ENCODE measurements at places on chromosomes 6 and 20.

- DNase-seq, result no peak
These were observed 155.6 kb downstream of the ZFP64 start for GRCh38 chr20:52035977-52036376.

DNA sequence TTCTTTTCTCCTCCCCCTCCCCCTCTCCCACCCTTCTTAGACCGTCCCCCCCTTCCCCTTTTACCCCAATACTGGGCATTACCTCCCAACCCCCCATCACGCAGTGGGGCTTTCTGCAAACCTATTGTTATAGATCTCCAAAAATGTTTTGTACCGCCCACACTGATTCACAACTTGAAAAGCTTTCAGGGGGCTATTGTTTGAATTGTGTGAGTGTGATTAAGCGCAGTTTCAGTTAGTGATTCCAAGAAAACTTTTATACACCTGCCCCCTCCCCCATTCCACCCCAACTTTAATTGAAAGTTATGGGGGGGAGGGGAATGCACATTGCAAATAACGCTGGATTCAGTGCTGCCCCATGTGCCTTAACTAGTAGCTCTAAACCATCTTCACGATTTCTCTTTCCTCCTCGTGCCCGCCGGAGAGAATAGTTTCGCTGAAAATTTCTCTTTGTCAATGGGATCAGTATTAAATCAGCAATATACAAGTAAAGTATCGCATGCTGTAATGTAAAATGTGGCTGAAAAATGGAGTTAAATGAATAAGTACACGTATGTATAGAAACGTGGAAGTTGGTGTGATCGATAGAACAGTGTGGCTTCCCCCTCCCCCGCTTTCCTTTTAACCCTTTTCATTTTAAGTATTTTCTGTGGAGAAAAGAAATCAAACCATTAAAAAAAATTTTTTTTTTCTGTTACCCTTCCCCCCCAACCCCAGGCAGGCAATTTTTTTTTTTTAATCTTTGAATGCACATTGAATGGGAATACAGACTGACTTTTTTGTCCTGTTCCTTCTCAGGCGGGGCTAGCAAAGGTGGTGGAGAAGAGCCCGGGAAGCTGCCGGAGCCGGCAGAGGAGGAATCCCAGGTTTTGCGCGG is 632 bp downstream of the LIN28B start:
- DNase-seq, result no peak

DNA sequence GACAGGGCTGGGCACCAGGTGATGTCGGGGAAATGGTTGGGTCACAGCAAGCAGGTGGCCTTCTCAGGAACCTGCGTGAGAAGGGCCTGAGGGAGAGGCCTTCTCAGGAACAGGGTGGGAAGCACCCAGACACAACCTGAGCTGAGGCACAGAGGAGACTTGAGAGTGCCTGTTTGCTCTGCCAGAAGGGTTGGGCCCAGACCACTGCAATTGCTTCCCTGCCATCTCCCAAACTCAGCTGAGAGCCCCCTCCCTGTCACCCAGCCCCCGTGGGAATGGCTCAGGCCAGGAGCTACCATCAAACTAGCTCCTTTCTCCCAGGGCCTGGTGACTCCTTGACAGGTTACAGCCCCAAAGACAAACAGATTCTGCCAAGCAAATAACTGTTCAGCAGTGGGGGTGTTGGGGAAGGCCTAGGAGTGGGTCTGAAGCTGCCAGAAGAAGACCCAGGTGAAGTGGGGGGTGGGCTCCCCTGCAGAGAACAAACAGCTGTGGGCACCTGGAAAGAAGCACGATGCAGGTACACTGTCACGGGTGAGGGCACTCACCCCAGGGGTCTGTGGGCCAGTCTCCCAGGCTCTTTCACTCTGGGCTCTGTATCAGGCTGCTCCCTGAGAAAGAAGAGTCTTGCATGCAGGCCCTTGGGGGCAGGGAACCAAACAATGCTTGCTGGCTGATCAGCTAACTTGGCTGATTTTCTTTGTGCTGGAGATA is 30.4 kb upstream of the SPDEF start:
- DNase-seq, result no peak

DNA sequence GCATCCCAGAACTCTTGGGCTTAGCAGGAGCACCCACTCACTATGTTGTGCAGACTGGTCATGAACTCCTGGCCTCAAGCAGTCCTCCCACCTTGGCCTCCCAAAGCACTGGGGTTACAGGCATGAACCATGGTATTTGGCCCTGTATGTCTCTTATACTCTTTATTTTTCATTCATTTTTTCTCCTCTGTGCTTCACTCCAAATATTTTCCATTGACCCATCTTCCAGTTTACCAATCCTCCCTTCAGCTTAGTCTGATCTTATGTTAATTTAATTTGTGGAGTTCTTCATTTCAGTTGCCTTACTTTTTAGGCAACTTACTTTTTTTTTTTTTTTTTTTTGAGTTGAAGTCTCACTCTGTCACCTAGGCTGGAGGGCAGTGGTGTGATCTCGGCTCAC is 79.5 kb downstream of the EZR start:
- DNase-seq, result no peak

DNA sequence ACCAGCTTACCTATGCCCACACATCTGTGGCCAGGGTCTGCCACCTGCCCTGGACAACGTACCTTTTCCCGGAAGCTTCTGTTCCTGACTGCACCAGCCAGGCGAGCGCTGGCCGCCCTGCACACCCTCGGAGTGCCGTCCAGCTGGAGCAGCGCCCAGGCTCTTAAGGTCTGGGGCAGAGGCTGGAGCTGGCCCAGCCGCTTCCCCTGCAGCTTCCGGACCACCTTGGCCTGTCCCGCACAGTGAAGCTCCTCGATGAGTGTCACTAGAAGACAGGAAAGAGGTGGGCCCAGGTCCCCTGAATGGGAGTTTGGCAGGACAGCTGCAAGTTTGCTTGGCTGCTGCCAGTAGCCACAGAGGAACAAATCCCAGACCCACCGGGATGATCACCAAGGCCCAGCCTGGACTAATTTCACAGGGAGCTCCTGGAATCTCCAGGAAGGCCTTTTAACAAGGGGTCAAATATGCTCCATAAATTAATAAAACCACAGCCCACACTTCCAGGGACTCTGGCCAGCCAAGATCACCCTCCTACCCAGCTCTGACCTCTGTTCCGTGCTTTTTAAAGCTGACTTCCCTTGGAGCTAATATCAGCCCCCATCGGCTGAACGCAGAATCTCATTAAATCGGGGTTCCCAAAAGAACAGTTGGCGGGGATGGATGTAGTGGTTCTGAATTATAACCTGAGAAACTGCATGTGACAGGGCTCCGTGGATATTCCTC is 82.3 kb downstream of the PTPN1 start:
- DNase-seq, result no peak

DNA sequence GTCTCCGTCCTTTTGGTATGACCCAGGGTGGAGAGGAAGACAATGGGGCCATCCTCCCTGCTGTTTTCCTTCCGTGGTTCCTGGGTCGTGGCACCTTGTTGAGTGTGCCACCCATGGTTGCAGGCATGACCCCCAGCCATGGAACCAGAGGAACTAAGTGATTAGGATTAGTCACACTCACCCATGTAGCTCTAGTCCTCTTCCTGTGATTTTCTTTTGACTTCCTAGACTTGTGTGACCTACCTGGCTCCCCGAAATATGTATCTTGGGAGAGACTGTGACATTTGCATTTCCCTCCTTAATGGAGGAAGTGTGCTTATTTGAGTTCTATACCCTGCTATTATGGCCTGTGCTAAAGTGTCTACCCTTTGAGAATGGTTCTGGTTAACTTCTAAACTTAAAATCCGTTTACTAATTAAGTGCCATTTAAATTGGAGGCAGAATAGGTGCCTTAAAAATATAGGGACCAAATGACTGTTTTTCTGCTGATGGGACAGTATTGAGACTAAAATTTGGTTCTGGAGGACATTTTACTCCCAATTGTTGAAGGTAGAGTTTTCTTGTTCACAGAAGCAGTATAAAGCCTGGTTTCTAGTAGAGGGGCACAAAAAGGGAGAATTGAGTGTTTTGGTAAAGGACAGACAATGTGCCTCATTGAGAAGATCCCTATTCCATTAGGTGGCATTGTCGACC is 545.6 kb downstream of the HDGFL1 start:
- DNase-seq, result no peak

DNA sequence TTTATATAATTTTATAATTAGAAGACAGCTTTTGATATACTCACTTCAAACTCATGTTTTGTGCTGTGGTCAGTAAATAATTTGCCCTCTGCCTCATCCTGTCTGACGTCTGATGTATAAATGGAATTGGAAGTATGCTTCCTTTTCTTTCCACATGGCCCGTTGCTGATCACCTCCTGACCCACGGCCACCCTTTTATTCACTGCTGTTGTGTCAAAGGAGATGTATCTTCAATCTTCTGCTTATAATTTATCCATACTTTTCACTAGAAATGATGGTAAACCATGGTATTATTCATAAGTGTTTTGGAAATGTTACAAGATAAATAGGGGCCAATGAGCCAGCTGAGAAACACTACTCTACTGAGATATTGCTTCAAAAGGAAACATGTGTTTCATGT is 841.8 kb downstream of the PHF3 start:
- DNase-seq, result no peak

DNA sequence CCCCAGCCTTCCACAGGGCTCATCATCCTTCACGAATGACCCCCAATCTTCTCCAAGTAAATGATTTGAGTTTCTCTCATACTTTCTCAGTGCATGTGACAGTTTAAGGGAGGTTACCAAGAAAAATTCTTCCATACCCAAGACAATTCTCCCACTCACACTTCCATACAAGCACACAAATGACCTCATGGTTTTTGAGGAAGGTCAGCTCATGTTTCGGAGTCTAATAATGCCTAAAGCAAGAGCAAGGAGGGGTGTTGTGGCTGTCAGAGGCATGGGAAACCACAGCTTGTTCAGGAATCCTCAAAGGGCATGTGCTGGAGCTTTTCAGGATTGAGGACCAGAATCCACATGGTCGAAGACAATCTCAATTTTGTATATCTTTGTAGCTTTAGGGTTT is 279.0 kb downstream of the MAFB start:
- DNase-seq, result no peak

- DNase-seq, result no peak
These were observed 28.7 kb downstream of the KCNQ2 start for GRCh38 chr20:63443606-63444395.

DNA sequence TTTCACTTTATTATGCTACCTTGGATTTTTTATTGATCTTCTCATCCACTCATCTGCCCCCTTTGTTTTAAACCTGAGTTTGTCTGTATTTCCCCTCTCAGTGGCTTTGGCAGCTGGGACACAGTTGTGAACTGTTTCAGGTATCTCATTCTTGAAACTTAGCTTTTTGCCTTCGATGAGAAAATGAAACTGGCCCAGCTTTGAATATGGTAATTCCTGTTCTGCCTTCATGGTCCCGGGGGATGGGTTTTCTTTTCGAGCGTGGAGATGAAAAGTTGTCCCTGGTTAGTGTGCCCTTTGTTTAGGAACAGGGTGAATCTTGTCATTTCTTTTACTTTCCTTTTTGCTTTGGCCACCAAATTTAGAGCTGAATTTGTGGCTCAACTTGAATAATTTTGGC is 25.6 kb downstream of the DHX35 start:
- no peak for DNase-seq

DNA sequence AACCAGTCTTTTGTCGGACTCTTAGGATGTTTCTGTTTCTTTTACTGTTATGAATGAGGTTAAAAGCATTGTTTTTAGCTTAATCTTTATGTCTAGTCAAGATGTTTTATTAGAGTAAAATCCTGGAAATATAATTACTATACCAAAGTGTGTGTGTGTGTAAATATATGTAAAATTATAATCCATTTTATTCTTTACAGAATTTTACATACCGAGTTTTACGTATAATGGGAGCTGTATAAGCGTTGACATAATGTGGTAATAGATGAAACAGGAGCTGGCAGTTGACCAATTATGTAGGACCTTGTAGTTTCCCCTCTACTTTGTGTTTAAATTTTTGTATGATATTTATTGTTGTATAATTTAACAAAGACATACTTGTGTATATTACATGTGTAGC is 16.7 kb downstream of the MAP3K4 start:
- DNase-seq, result no peak

DNA sequence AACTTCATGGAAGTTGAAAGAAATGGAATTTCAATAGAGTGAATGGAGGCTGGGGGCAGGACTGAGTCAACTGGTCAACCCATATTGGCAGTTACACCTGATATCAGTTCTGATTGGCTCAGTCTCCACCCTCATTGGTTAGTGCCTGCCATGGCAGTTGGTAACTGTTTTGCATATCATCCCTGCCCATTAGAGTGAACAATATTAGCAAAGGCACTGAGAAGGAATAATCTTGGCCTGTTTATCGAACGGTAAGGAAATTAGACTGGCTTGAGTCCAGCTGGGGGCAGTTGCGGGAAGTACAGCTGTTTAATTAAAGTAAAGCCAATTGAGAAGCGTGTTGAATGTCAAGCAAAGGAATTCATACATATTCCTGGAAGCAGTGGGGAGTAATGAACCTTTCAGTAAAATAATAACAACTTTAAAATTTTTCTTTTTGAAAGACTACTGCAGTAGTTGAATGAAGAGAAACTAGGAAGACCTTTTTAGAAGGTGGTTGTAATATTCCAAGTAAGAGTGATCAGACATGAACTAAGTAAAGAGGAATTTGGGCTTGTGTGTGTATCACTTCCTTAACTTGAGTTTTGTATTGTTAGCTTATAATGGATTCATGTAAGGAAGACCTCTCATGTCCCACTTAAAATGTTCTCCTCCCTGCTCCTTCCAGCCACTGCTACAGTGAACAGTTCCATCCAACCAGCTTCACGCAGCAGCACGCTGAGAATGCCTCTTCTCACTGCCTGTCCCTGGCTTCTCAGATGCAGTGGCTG is 17.2 kb upstream of the FAM50B start:
- DNase-seq, result no peak

DNA sequence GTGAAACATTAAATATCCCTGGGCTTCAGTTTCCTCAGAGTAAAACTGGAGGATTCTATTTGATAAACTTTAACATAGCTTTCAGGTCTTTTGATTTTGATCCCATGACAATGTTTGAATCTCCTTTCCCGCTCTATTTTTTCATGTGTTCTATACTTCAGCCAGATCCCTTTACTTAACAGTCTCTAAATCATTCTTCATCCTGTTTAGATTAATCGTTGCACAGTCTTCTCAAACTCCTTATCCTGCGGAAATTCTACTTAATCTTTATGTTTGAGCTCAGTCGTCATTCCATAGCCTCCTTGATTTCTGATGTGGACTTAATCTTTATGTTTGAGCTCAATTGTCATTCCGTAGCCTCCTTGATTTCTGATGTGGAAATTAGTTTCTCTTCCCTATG is 57.4 kb downstream of the GRIK2 start:
- DNase-seq, result no peak

DNA sequence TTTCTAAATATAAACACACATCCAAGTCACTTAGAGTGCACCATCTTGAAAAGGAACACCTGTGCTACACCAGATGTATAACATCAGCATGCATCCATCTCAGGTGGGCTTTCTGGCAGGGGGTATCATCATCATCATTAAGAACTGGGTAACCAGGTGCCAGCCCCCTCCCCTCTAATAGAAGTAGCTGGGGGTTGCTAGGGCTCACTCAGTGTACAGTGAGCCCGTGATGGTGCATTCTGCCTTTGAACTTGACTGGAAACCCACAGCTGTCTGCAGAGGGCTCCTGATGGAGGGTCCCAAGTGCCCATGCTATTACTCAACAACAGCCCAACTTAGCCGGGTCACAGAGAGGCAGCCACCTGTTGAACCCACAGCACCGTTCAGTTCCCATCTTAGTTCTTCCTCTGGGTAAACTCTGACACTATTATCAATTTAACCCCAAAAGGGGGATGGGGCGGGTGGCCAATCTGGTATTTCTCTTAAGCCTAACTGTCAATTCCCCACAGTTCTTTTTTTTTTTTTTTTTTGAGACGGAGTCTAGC is 32.7 kb upstream of the CCND3 start:
- no peak for DNase-seq

- no peak for DNase-seq
These were observed 313.4 kb downstream of the GJA1 start for GRCh38 chr6:121748850-121749249.

- DNase-seq, result no peak
These were observed 28.0 kb downstream of the FRMD1 start for GRCh38 chr6:168050881-168051586.
